C1 segment of cervical spinal cord (tissue), 14 donors: ENCODE measurements at places on chromosomes 7 and 10.

DNA sequence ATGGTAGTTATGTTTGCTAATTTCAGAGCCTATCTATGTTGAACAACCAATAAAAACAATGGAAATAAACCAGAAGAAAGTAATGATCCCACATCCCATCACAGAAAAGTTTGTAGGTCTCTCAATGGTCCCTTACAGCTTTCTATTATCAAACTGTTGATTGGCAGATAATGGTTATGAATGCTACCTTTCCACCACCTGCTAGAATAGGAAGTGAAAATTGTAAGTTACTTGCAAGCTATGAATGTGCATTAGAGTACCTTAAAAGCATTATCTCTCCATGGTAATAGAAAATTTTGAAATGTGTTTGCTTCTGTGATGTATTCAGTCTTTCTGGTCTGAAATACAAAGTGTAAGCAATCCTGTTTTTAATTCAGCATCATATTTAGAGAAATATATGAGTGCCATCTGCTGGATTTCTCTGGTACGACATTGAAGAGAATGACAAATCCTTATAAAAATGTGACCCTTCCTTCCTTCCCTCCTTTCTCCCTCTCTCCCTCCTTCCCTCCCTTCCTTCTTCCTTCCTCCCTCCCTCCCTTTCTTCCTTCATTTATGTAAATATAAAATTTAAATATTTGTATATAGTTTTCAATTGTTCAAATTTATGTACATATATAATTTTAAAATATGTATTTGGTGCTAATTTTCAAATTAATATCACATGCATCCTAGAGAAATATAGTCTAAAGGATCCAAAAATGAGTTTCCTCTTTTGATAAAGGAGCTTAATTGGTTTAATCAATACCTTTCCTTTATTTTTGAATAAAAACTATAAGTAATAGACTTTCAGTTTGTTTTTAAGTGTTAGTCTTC lies 41.4 kb upstream of the PNLIPRP3 start:
- DNase-seq, result no peak

- DNase-seq, result peak; percentile 5
These were observed 52.4 kb downstream of the CALD1 start for GRCh38 chr7:134831862-134832261.

- DNase-seq, result no peak
These were observed 20.1 kb downstream of the ITGB1 start for GRCh38 chr10:32937911-32938424.

DNA sequence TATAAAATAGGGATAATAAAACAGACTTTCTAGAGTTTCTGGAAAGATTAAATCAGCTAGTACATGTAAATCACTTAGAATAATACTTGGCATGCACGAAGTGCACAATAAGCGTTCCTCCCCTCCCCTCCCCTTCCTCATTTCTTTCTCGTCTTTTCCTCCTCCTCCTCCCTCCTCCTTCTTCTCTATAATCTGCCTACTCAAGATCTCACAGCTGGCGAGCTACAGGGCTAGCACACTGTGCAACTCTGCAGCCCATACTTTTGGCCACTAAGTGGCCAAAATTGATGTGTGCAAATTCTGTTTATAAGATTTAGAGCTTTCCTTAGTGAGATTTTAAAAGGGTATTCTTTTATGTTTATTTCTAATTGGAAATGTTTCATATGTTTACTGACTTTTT lies 565.3 kb downstream of the PHTF2 start:
- no peak for DNase-seq

- DNase-seq, result no peak
These were observed 96.1 kb downstream of the ARL4A start for GRCh38 chr7:12783421-12784095.

- DNase-seq, result no peak
These were observed 145.8 kb downstream of the NSUN6 start for GRCh38 chr10:18505456-18506118.

DNA sequence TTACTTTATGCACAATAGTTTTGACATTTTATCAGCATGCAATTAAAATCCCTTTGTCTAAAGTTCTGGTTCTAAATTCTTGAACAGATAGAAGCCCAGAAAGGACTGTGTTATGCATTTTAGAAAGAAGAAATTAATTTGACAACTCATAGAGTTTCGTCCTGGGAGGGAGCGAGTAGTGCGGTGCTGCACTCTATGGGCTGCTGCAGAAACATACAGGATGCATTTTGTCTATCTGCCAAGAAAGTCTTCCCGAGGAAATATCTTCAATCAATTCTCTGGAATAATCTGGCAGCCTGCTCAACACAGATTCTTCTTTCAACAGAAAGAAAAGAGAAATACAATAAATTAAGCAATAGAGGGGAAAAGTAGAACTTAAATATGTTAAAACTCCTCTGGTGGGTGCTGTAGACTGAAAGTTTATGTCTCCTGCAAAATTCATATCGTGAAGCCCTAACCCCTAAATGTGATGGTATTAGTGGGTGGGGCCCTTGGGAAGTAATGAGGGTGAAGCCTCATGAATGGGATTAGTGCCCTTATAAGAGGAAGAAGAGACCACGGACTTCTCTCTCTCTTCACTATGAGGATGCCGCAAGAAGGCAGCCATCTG lies 39.0 kb upstream of the IFRD1 start:
- DNase-seq, result no peak

DNA sequence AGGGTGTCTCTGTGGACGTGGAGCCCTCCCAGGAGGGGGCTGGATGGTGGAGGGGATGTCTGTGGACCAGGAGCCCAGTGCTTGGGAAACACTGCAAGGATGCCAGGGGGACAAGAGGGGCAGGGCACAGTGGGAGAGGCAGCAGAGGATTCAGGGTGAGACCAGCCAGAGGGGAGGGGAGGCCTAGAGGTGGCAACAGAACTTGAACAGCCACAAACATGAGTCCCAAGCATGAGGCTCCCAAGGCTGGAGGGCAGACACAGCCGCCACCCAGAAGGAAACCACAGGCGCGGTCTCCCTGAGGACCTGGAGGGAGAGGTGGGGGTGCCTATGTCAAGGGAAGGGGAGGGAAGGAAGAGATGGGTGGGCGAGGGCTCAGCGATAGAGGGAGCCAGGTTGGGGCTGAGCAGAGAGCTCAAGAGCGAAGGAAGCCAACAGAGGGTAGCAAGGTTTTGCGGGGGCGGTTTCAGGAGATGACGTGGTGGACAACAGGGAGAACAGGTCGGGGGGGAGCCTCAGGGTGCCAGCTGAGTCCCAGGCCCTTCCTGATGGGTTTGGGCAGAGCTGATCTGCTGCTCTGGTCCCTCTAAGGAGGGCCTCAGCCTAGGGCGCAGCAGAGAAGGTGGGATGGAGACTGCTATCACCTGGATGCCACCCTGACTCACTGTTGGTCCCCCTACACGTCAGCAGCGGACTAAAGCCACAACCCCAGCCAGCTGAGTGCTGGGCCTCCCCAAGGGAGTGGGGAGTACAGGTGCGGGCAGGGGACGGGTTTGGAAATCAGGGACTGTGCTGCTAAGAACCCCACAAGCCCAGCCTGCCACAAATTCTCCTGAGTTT lies 6.7 kb upstream of the PILRA start:
- DNase-seq, result no peak

- DNase-seq, result no peak
These were observed 10.0 kb downstream of the MGMT start for GRCh38 chr10:129477051-129477450.

DNA sequence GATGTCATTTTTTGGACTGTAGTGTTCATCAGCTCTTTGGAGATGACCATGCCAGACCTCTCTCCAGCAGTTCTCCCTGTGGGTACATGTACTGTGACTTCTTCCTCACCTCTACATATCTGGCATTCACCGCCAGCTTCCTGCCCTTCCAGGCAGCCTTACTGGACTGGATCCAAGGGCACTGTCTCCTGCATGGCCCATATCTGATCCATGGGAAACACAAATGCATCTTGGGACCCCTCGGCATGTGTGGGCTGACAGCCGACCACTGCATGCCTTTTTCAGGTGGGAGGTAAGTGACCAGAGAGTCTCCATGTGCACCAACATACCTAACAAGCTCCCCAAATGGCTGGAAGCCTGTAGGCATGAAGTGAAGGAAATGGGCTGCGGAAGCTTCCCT lies 3.9 kb upstream of the BLVRA start:
- no peak for DNase-seq

GRCh38 chr7:121156825-121157224 lies 168.3 kb downstream of the CPED1 start:
- no peak for DNase-seq

GRCh38 chr10:79940431-79940830 lies 8.5 kb downstream of the SFTPD start:
- no peak for DNase-seq

DNA sequence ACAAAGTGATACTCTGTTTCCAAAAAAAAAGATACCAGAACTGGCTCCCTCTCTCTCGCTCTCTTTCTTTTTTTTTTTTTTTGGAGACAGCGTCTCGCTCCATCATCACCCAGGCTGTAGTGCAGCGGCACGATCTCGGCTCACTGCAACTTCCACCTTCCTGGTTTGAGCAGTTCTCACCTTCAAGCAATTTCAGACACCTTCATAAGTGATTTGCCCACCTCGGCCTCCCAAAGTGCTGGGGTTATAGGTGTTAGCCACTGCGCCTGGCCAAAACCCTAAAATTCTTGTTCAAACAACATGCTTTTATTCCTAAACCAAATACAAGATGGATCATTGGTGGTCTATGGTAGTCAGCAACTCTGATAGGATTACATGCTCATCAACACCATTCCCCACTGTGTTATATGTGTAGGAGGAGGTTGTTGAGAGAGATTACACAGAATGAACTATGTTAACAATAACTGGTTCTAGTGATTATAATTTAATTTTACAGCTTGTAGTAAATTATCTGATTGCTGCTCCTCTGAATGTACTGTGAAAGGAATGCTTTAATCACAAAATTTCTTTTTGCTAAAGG lies 15.5 kb downstream of the ACBD5 start:
- DNase-seq, result no peak

DNA sequence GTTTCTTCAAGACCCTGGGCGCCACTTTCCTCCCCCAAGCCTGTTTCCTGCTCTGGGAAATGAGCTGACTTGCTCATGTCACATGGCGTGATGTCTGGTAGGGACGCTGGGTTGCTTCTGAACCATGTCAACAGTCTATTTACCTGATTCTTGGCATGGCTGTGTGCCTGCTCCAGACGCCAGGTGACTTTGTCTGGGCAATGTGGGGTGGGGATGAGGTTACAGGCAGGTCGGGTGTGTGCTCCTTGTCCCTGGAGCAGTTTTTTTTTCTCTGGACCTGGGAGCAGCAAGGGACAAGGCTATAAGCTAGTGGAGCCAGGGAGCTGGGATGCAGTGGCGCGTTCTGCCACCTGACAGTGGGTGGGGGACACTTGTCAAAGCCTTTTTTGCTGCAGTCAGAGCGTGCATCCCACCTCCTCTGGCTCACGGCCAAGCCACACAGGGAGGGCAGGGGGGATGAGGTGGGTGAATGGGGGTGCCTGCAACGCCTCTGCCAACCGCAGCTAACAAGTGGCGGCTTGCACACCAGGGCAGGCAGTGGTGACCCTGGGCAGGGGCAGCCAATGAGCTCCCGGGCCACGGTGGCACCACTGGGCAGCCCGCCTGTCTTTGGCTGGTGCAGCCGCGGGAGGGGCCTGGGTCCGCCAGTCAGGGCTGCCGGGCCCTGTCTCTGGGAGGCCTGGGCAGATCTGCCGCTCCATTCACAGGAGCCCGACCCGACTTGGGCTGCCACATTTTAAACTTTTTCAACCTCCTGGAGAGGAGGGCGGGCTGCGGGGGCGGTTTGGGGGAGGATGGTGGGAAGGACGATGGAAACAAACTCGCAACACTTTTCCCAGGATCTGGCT lies 22.9 kb downstream of the DNAJB12 start:
- peak; percentile 92 for DNase-seq
